Stimulated activated CD4-positive, alpha-beta T cell treated with anti-CD3 and anti-CD28 coated beads, Interleukin-2, amount 100 ng/mL, for 24 hours (primary cell): ENCODE measurements at places on chromosomes 1 and 21.

DNA sequence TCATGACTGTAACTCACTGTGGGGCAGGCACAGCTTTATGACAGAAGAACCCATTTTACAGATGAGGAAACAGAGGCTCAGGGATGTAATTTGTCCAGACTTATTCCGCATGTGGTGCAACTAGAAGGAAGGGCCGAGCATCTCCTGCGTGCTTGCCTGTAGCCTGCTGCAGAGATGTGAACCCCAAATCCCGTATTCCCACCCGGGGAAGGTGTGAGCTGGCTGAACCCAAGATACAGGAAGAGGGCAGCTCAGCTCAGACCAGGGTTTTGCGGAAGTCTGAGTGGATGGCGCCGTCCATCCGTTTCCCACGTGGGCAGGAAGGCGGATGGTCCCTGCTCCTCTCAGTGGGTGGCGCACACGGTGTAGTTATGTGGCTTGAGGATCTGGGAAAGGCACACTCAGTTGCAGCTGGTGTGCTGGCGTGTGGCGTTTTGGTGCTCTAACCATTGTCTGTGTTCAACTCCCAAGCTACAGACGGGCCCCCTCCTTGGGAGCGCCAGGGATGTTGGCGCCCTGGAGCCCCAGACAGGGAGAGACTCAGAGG is 1.2 kb downstream of the CROCC start:
- DNase-seq, result no peak

DNA sequence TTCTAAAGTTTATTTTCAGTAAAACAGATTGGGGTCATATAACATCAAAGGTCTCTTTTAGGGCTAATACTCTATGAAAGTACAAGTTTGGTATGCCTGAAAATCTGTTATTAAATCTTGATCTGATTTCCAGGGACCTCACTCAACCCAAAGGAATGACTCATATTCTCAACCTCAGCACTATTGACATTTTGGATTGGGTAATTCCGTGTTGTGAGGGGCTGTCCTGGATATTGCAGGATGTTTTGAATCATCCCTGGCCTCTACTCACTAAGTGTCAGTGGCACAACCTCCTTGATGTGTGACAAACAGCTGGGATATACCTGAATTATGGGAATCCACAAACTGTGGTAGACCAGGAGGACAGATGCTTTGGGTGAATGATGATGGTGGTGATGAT is 51.5 kb upstream of the CYP2J2 start:
- DNase-seq, result no peak

- DNase-seq, result no peak
These were observed 53.4 kb downstream of the FRRS1 start for GRCh38 chr1:99713006-99713405.

GRCh38 chr21:16279731-16280581 is 550.2 kb downstream of the USP25 start:
- no peak for DNase-seq

GRCh38 chr1:59132295-59132694 is 164.6 kb upstream of the FGGY start:
- no peak for DNase-seq

DNA sequence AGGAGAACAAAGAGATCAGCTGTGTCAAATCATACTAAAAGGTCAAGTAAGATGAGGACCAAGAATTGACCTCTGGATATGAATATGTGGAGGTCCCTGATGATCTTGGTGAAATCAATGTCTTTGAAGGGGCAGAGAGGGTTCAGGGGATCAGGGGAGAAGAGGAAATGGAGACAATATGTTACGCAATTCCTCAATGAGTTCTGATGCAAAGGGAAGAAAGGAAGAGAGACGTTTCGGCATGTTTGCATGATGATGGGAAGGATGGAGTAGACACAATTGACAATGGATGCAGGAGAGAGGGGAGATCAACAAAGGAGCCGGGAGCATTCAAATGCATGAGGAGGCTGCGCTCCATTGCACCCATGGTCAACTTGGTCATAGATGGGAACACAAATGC is 36.0 kb upstream of the GUCA2B start:
- DNase-seq, result no peak

DNA sequence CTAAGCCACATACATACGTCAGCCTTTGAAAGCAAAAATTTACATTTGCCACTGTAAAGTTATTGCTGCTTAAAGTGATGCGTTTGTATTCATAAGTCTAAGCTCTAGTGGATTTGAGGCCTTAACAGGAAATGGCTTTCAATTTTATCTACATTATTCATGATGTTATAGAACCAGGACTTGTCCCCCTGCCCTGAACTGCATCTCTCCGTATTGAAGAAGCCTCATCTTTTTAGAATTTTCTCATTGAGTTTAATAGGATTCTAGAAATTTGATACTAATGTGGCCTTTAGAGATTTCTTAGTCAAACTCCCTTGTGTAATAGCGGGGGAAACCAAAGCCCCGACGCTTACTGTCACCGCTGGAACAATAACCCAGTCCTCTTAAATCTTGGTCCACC is 9.9 kb downstream of the UTP25 start:
- DNase-seq, result no peak

DNA sequence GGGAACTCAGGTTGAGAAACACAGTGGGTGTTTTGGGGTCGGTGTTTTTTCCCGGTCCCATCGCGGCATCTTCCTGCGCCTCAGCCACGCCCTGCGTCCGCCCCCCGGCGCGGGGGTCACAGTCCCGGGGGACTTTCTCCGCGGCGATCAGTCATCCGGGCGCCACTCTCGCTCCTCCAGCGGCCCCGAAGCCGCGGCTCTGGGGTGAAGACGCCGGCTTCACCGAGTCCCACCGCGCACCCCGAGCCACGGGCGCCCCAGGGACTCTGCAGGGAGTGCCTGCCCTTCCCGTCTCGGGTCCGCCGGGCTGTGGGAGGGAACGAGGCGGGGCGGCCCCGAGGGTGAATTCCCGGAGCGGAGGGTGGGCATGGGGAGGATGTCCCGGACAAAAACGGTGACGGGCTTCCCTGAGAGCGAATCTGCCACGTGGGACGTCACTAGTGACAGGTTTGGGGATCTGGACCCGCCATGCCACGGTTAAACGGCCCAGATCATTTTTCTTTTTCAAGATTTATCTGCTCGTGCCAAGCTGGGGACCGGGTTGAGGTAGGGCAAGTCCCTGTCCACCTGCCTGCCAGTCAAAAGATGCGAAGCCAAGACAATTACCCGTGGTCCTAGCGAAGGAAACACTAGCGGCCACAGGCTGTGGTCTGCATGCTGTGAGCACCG is 717 bp upstream of the BATF3 start:
- peak; percentile 64 for DNase-seq

DNA sequence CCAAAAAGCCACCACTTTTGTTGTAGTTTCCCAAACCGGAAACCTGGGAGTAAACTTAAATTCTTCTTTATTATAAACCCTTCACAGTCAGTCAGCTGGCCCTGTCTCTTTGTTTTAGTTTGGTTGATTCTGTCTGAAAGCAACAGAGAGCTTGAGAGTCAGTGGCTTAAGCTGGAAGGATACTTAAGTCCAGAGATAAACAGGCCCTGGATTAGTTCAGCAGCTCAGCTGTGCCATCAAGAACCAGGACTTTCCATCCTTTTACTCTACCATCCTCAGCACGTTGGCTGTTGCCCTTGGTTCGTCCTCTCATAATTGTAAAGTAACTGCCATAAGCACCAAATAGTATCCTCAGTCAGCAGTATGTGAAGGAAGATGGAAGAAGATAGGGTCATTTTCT is 4.5 kb downstream of the DESI2 start:
- DNase-seq, result no peak
